ENCODE measurements at places on chromosomes 5 and 9.

DNA sequence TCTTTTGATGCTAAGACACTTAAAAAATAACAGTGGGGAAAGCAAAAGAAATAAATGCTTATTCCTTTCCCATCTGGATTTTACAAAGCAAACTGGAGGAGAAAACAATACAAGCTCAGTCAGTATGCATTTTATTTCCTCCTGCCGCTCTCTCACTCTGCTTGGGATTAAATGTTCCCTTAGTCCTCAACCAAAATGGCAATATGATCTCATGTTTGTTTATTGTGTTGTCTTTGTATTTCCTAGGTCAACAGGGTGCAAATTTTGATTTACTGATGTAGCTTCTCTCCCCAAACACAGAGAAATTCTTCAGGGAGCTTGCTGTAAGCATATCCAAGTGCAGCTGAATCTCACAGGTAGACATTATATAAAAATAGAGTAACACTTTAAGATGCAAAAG is 92.1 kb upstream of the ERBIN start:
- no peak for DNase-seq

DNA sequence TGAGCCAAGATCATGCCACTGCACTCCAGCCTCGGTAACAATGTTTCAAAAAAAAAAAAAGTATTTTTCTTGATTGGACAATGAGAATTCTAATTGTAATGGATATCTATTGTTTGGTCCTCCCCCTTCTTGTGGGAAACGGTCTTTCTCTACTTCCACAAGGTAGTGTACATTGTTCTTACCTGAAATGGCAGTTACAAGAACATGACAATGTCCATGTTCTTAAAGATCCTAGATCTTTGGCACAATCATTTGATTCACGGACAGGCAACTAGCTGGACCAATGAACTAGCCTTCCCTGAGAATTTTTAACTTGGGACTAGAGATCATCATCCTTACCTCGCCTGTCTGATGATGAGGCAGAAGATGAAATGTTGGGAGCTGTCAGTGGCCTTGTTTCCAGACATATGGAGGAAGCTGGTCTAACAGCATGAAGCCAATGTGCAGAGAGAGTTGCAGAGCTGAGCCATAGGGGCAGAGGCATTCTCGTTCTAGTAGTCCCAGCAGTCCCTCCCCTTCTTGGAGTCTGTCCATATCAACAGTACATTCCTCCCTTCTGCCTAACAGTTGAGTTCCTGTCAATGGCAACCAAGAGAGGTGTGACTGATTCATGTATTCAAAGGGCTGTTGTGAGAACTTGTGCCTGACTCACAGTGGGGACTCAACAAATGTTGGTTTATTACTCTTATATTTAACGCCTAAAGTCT is 2.1 kb upstream of the MARCHF6 start:
- peak; percentile 44 for DNase-seq

GRCh38 chr9:133280392-133280791 is 5.4 kb upstream of the ABO start:
- no peak for DNase-seq

GRCh38 chr9:86099701-86100364 is 475 bp upstream of the GOLM1 start:
- DNase-seq, result no peak

- DNase-seq, result peak; percentile 57
Observed at GRCh38 chr9:91047993-91048607, 246.5 kb downstream of the SYK start.

- peak; percentile 81 for DNase-seq
Observed at GRCh38 chr5:170151097-170151831, 45.6 kb downstream of the FOXI1 start.

- DNase-seq, result no peak
Observed at GRCh38 chr5:35338157-35338453, 107.8 kb upstream of the PRLR start.

DNA sequence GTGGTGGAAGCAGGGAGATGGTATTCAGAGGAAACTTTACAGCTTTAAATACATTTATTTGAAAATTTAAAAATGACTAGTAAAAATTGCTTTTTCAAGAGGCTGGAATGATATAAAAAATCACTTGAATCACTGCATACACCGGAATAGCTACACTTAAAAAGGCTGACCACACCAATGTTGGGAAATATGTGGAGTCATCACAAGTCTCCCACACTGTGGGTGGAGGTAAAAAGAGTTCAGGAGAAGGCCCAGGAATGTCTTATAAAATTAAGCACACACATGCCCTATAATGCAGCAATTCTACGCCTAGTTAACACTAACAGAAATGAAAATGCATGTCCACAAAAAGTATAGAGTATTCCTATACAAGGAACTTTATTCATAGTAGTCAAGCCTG is 198.1 kb downstream of the ROR2 start:
- DNase-seq, result no peak

GRCh38 chr5:38830521-38831051 is 15.2 kb upstream of the OSMR start:
- no peak for DNase-seq

- no peak for DNase-seq
Observed at GRCh38 chr5:8676695-8677094, 807.7 kb downstream of the MTRR start.

GRCh38 chr9:13386935-13387733 is 107.6 kb upstream of the MPDZ start:
- DNase-seq, result peak; percentile 26

DNA sequence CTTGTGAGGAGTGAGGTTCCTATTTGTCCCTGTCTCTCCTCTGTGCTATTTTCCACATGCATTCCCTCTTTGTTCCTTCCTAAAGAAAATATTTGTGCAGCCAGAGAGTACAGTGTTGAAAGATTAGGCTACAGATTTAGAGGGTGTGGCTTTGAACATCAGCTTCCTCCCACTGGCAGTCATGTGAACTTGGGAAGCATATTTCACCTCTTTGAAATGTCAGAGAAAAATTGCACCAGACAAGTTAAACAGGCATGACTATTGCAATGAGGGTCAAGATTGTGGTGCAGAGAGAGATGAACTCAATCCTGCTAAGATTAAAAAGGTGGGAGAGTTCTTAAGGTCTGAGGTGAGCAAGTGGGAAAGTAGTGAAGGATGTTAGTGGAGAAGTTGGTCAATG is 641.0 kb downstream of the DNAH5 start:
- DNase-seq, result no peak

DNA sequence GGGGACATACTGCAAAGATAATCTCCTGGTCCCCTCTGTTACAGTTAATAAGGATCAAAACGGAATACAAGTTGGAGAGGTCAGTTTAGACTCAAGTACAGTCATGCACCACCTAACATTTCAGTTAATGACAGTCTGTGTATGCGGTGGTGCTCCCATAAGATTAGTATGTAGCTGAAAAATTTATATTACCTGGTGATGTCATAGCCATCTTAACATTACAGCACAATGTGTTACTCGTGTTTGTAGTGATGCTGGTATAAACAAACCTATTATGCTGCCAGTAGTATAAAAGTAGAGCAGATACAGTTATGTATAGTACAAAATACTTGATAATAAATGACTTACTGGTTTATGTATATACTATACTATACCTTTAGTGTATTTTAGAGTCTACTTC is 207.9 kb downstream of the GDNF start:
- DNase-seq, result no peak

DNA sequence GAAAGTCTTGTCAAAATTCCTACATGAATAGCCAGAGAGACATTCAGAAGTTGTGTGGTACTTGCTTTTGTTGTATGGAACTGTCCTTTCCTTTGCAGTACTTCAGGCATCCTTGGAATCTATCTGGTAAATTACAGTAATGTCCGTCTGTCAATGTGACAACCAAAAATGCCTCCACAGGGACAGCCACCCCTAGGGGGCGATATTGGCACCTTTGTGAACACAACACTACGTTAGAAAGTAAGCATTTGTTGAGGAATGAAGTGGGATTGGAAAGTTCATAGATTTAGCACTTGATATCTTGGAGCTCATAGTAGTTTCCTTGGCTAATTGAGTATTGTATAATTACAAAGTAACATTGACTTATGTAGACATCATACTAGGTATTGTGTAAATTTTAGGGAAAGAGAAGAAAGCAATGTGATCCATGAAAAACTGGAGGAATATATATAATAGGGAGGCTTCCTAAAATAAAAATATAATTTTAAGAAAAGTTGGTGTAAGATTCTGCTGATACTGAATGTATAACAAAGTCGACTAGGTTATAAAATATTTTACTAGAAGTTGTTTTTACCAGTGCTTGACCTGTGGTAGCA is 32.7 kb downstream of the TMEFF1 start:
- peak; percentile 32 for DNase-seq

DNA sequence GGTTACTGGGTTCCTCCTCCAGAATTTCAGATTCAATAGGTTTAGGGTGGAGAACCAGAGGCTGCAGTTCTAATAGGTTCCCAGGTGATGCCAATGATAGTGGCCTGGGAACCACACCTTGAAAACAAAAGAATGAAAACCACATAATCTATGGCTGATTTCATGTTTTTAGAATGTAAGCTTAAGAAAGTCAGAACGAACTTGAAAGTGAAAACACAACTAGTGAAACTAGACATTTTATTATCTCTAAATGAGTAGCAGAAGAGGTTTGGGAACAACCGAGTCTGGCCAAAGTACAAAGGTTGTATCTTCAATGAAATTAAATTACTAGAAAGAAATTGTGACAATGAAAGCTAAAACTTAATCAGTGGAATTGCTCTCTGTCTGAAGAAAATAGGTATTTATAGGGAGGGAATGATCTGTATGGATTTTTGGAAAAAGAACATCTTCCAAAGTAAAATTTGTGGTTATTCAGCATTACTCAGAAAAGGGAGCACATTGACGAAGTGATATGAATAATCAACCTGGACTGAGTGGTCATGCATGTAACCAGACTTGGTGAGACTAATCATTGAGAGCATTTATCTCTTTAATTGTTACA is 24.9 kb upstream of the CEP120 start:
- no peak for DNase-seq

DNA sequence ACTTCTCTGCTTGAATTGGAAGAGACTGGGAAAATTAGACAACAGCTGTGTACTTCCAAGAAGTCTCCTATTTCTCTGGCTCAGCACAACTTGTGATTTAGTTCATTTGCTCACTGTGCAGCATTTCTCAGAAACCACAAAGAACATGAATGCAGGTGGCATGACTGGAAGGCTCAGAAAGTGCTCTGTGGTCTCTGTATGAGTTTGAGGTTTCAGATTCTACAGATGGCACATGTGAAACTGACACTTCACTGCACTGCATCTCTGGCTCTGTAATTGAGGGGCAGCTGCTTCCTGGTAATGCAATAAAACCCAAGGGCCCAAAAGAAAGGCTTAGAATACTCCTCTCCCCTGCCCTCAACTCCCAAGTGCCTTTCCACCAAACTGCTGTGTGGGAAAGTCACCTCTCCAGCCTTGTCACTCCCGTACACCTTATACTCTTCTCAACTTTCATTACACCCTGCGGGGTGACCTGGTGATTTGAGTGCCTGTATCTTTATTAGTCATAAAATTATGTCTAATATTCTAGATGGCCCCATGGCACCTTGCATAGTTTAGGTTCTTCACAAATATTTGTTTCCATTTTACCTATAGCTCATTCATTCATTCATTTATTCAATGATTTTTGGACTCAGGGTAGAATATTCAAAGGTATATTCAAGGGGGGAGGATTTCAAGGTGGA is 82.5 kb downstream of the ESM1 start:
- DNase-seq, result peak; percentile 22

DNA sequence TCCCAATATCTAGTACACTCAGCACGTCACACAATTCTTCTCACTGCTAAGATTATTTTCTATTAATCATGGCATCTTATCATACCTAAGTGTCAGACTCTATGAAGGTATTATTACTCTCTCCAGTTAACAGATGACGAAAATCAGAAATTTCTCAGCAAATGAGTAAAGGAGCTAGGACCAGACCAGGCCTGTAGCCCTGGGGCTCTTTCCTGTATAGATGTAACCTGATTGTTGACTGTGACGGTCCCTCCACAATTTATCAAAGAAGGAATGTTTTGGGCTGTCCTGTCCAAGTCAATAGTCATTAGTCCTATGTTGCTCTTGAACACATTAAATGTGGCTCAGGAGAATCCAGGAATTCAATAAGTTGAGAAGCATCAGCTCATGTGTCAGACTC is 106.2 kb downstream of the ST8SIA4 start:
- no peak for DNase-seq

DNA sequence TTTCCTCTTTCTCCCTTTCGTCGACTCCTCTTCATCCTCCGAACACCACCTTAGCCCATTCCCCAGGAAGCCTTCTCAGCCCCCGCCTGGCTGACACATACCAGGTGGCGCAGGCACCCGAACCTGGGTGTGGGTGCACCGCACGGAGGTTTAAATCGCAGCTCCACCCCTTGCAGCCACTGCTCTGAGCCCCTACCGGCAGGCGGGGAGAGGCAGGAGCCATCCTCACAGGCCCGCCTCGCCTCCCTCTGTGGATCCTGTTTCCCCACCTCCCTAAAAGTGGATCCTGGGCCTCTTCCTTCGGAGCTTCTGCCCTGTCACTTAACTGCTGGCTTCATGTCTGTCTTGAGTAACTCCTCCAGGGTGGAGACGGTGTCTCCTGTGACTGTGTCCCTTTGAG is 110.7 kb downstream of the OLFM1 start:
- no peak for DNase-seq

DNA sequence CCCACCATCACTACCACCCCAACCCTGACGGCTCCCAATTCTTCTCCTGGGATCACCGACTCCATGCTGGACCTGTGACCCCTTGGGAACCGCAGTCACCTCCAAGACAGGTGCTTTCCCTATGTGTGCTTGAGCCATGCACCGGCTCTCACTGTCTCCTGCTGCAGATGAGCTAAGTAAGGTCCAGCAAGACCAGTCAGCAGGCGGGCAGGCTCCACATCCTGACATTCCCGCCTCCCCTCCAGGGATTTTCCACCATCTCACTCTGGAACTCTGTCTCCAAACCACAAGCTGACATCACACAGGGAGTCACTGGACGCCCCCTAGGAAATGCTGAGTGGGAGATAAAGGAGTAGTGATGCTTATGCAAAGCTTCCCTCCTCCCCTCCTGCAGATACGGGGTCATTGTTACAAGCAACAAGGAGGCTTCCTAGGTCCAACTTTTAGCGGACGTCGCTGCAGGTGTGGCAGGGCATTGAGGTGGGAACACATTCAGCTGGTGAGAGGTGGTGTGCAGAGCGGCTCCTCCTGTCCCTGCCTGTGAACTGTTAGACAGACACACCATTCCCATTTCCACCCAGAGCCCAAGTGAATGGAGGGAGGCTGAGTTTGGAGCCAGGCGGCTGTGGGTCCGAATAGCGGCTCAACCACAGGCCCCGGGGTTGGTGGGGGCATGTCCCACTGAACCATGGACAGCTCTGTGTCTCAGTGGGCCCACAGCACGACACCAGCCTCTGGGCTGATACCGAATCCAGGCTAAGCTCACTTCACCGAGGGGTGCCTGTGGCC is 129.2 kb upstream of the PHYKPL start:
- DNase-seq, result peak; percentile 31

- DNase-seq, result no peak
Observed at GRCh38 chr9:89935801-89936200, 331.0 kb downstream of the GADD45G start.

DNA sequence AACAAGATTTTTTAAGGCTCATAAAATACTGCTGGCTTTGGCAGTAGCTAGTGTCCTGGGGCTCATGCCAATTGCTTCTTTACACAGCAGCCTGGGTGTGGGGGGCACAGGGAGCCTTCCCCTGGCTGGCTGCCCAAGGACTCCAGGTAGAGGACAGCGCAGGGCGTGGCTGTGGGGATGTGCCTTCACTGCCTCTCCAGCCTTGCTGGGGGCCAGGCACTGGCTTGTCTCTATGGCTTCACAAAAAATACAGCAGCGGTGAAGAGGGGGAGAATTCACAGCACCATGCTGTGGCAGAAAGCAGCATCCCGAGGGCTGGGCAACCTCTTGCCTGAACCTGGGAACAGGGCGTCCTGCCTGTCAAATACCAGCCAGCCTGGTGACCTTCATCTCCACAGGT is 57.4 kb downstream of the DAP start:
- no peak for DNase-seq

GRCh38 chr5:175784230-175784629 is 87.1 kb upstream of the CPLX2 start:
- DNase-seq, result no peak

Measured in kidney glomerular epithelial cell (primary cell).